LHCN-M2 (cell line): ENCODE measurements at places on chromosomes 5 and 9. TPM values are rescaled to one million over a fixed set of nuclear protein-coding genes. Genes with fewer than 3 reads are reported as not detected.

- no peak for DNase-seq
Measured at GRCh38 chr9:108978205-108978604, 35.1 kb downstream of the CTNNAL1 start.

The IRX1 gene
- not detected in 2 replicates for total RNA-seq

- peak; percentile 37 for DNase-seq
Measured at GRCh38 chr9:36150574-36151315, 14.2 kb downstream of the GLIPR2 start.

GRCh38 chr5:177309351-177310191 lies 2.1 kb downstream of the MXD3 start:
- peak; percentile 93 for DNase-seq

- DNase-seq = no peak
Measured at GRCh38 chr5:1432296-1432695, 12.9 kb downstream of the SLC6A3 start.

- DNase-seq = no peak
Measured at GRCh38 chr5:124892185-124892848, 145.9 kb upstream of the ZNF608 start.

The PRLR gene
- 0.75 and 1.2 TPM in 2 replicates for total RNA-seq

GRCh38 chr5:35274839-35275509 lies 44.7 kb upstream of the PRLR start:
- DNase-seq = no peak

The TUSC1 gene
- 11.7 and 14.1 TPM in 2 replicates for total RNA-seq

- DNase-seq = peak; percentile 22
Measured at GRCh38 chr5:82018462-82018861, 46.6 kb downstream of the ATG10 start.

The MAP1B gene
- total RNA-seq = 66.9 and 197 TPM in 2 replicates

The NMUR2 gene
- total RNA-seq = not detected in 2 replicates

DNA sequence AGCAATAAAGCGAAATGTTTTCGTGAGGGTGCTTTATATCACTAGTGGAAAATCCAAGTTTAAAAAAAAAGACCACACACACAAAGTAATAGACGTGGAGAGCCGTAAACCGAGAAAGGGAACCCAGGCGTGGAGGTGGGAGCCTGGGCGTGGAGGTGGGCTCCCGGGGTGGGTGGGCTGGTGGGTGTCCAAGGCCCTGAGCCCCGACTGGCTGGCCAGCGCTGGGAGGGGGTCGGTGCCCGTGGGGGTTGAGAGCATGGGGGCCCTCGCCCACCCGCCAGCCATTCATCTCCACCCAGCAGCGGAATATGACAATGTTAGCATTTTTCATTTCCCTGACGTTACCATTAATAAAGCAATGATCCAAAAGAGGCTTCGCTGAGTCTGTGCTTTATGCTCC lies 135.0 kb downstream of the MVB12B start:
- no peak for DNase-seq

DNA sequence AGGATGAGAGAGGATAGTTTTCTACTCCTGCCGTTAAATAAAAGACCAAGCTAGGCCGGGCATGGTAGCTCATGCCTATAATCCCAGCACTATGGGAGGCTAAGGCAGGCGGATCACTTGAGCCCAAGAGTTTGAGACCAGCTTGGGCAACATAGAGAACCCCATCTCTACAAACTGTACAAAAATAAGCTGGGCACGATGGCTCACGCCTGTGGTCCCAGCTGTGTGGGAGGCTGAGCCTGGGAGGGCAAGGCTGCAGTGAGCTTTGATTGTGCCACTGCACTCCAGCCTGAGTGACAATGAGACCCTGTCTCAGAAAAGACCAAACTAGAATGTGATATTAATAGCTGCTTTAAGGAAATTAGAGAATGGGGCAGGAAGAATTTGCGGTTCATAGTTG lies 158.4 kb downstream of the NIPBL start:
- no peak for DNase-seq

DNA sequence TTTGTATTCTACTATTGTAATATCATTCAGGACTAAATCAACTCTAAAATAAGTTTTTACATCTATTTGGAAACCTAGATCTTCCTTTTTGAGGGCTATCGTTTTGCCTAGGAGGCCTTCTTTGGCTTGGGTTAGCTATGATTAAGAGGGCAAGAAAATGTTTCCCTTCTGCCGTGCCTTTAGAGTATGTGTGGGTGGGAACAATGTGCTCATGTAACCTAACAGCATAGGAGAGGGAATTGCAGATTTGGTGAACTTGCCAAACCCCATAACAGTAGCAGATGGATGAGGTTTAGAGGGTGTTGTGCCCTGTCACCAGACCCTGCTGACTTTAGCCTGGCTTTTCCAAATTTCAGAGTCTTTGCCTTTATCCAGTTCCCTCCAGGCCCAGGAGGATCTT lies 339.0 kb downstream of the ADGRV1 start:
- DNase-seq = no peak

DNA sequence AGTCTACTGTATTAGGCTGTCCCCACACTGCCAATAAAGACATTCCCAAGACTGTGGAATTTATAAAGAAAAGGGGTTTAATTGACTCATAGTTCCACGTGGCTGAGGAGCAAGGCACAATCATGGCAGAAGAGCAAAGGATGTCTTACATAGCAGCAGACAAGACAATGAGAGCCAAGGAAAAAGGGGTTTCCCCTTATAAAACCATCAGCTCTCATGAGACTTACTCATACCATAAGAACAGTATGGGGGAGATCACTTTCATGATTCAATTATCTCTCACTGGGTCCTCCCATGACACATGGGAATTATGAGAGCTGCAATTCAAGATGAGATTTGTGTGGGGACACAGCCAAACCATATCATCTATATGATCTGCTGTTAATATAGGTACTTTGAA lies 14.8 kb upstream of the FSTL4 start:
- no peak for DNase-seq

DNA sequence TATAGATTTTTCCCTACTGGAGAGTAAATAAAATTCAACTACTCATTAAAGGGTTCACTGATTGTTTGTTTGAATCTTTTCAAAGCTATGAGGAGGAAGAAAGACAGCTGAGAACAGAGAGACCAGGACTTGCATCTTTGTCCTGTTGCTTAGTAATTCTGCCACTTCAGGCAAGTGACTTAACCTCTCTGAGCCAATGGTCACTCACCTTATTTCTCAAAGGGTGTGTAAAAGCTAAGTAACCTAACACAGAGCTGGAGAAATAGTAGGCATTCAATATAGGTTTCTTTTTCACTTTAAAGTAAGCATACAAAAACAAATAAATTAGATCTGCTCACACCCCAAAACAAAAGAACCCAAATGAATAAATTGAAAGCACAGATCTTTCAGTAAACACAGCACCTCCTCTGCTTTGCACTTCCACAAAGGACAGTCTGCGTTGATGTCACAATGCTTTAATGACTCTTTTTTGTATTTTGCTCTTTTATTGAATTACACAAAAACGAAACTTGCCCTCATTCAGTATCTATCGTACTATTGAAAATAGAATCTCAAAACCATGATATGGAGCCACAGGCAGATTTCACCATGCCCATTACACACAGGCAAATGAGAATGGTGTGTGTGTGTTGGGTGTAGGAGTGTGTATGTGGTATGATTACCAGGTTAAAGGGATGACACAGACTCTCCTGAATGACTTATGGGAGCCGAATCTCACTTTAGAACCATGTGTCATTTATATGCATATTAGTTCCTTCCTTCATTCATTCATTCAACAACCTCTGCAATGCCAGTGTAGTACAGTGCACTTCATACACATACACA lies 166.0 kb downstream of the EBF1 start:
- DNase-seq = no peak

DNA sequence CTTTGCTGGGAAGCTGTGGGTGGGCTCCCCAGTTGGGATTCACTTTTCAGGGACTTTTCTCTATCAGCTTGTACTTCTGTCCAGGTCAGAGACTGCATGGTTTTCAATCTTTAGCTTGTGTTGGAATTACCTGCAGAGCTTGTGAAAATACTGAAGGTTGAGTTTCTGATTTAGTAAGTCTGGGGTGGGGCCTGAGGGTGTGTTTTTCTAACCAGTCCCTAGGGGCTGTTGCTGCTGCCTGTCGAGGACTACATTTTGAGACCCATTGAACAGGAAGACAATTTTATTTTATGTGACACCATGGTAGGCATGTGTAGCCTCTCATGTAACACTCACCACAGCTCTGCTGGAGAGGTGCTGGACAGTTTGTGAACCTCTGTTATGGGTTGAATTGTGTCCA lies 14.7 kb upstream of the MLANA start:
- DNase-seq = no peak

The ATP6V0E1 gene
- total RNA-seq = 165 and 195 TPM in 2 replicates

DNA sequence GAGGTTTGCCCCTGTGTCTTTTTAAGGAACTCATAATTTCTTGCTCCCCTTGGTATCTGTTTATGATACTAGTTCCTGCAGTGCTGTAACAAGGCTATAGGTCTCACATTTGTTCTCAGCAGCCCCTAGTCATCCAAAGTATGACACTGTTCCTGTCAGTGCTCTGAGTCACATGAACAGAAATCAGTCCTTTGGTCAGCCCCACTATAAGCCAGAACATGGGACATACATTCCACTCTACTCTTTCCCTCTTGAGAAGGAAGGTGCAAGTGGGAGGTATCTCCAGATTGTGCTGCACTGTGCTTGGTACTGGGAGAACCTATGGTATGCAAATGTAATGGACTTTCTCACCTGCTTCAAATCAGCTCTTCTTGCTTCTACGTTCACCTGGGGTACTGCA lies 87.0 kb downstream of the IARS1 start:
- peak; percentile 26 for DNase-seq

The PHF2 gene
- total RNA-seq = 15.2 and 16.7 TPM in 2 replicates

- no peak for DNase-seq
Measured at GRCh38 chr9:83056174-83056573, 6.8 kb downstream of the RASEF start.

DNA sequence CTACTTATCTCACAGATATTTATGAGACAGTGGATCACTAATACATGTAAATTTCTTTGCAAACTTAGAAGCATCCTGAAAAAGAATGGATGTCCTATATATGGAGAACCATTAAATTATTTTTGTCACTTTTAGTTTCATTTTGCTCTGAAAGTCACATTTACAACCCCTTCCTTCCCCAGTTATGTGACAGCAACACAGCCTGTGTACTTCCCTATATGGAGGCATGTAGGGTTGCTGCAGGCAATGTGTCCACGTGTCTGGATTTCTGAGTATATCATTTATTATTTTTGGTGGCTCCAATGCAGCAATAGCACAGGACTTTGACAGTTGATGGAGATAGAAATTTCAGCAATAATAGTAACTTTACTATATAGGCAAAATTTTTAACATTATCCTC lies 156.4 kb downstream of the ST8SIA4 start:
- no peak for DNase-seq

DNA sequence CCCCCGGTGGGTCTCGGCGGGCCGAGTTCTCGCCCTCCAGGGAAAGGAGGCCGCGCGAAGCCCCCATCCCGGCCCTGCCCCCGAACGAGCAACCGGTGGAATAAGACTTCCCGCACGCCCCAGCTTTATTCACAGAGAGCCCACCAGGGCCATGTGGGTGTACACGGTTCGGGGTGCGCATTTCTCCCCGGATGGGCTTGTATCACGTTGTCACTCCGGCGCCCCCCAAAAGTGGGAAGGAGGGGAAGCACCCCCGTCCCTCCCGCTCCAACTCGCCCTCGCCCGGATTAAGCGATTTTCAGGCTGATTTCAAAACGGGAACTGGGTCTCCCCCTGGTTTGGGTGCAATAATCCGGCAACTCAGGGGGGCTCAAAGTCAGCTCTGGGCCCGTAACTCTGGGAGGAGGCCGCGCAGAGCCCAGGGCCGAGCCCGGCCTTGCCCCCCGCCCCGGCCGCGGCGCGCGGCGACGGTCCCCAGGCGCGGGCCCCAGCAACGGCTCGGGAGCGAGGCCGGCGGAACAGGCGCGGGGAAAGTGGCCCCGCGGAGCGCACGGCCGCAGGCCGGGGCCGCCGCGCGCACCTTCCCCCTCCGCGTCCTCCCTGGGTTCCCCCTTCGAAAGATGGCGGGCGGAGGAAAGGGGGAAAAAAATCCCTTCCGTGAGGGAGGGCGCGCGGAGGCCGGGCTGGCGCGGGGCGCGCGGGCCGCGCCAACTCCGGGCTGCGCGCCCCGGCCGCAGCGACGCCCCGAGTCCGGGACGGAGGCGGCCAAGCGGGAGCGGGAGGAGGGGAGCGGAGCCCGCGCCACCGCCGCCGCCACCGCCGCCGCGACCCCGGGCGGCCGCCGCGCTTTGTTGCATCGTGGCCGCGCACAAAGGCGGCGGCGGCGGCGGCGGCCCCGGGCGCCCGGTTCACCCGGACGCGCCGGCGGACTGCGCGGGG lies 644 bp downstream of the BRD3 start:
- peak; percentile 22 for DNase-seq

GRCh38 chr5:126265917-126266316 lies 157.3 kb upstream of the GRAMD2B start:
- DNase-seq = no peak

- no peak for DNase-seq
Measured at GRCh38 chr5:121962347-121962670, 534 bp downstream of the SRFBP1 start.

- DNase-seq = no peak
Measured at GRCh38 chr5:140842798-140843733, 2.1 kb downstream of the PCDHA8 start.

The C5orf63 gene
- total RNA-seq = 2.5 and 2.8 TPM in 2 replicates

The TJP2 gene
- 25.7 and 28.2 TPM in 2 replicates for total RNA-seq

The CD14 gene
- 0.96 and 1.1 TPM in 2 replicates for total RNA-seq

GRCh38 chr9:16236311-16236710 lies 634.2 kb downstream of the BNC2 start:
- peak; percentile 86 for DNase-seq

GRCh38 chr9:79693750-79694149 lies 122.0 kb downstream of the TLE4 start:
- no peak for DNase-seq

- DNase-seq = no peak
Measured at GRCh38 chr5:31806561-31806960, 167.6 kb downstream of the PDZD2 start.

DNA sequence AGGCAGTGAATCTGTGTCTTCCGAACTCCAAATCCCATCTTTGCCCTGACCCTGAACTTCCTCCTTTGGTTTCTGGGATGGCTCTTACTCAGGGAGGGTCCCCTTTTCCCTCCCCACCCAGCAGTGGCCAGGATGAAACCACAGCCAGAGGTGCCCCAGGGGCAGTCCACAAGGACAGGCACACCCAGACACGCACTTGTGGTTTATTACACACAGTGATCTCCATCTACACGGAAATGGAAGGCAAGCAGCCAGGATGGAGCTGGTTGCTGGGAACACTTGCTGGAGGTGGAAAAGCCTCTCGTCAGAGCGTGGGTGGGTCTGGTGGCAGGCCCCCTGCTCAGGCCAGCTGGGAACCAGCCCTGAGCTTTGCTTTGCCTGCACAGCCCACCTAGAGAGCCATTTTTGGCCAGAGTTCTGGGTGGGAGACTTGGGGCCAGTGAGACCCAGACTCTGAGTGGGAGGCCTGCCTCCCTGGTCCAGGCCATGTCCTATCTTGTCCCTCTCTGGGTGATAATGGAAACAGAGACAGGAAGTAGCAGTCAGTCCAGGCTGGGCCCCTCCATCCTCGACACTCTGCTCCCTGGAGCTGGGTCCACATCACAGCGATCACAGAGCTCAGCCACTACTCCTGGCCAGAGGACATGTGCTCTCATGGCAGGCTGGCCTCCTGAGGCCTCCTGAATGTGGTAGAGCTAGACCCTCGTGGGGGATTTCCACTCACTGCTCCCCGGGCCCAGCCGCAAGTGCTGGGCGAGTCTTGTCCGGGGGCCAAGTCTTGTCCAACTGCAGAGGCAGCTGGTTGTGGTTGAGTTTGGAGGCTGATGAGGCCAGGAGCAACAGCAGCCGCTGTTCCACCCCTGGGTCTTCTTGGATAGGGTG lies 5.1 kb upstream of the PHYKPL start:
- DNase-seq = no peak

- no peak for DNase-seq
Measured at GRCh38 chr9:20244271-20244670, 378.0 kb downstream of the MLLT3 start.

- no peak for DNase-seq
Measured at GRCh38 chr5:84298628-84299027, 86.1 kb downstream of the EDIL3 start.

The LCN9 gene
- total RNA-seq = not detected in 2 replicates
